ENCODE measurements at places on chromosomes 2 and 18. TPM values are rescaled to one million over a fixed set of nuclear protein-coding genes. Genes with fewer than 3 reads are reported as not detected.

The CBLN2 gene
- total RNA-seq = 0.18 TPM

The CENPA gene
- 52.2 TPM for total RNA-seq

The TRIM43 gene
- not detected for total RNA-seq

The RTTN gene
- 4.9 TPM for total RNA-seq

The IMPA2 gene
- 93.6 TPM for total RNA-seq

The ANKRD30BL gene
- not detected for total RNA-seq

The SERPINB12 gene
- not detected for total RNA-seq

The PLCL1 gene
- not detected for total RNA-seq

The DDX18 gene
- total RNA-seq = 59.4 TPM

The FAP gene
- total RNA-seq = not detected

The FAM168B gene
- total RNA-seq = 73.2 TPM

The MGAT5 gene
- total RNA-seq = 17.8 TPM

The CYS1 gene
- 1.5 TPM for total RNA-seq

The ABCG8 gene
- not detected for total RNA-seq

The SPHKAP gene
- not detected for total RNA-seq

The REEP1 gene
- total RNA-seq = 0.88 TPM

The PID1 gene
- 3.3 TPM for total RNA-seq

The RTP5 gene
- not detected for total RNA-seq

The LDLRAD4 gene
- total RNA-seq = 1.7 TPM

The ITSN2 gene
- total RNA-seq = 21.5 TPM

The DAW1 gene
- total RNA-seq = 3.2 TPM

The KHK gene
- 9.0 TPM for total RNA-seq

The CD207 gene
- total RNA-seq = not detected

The ARHGAP15 gene
- total RNA-seq = not detected

The DUSP2 gene
- total RNA-seq = 0.38 TPM

The LYG2 gene
- 0.18 TPM for total RNA-seq

The SIX2 gene
- total RNA-seq = 2.0 TPM

The CCL20 gene
- total RNA-seq = 7.8 TPM

The CSRNP3 gene
- 0.01 TPM for total RNA-seq

The STPG4 gene
- not detected for total RNA-seq

The CRYGC gene
- not detected for total RNA-seq

The ELOA2 gene
- total RNA-seq = not detected

The LGALSL gene
- 12.3 TPM for total RNA-seq

The ATP5F1A gene
- total RNA-seq = 319 TPM

The SRD5A2 gene
- total RNA-seq = 0.06 TPM

The RAPH1 gene
- 7.1 TPM for total RNA-seq

The WDR75 gene
- 38.3 TPM for total RNA-seq

The HOXD9 gene
- total RNA-seq = 1.3 TPM

The TUBA4B gene
- total RNA-seq = 0.20 TPM

The EMILIN1 gene
- total RNA-seq = 0.48 TPM

The INHBB gene
- total RNA-seq = 23.3 TPM

The DLX1 gene
- total RNA-seq = 2.8 TPM

The FAM237A gene
- not detected for total RNA-seq

The UGT1A6 gene
- 1.1 TPM for total RNA-seq

The FBXO41 gene
- 5.3 TPM for total RNA-seq

The GALR1 gene
- not detected for total RNA-seq

The CAPN14 gene
- total RNA-seq = 0.05 TPM

The PNPT1 gene
- 38.2 TPM for total RNA-seq

The DHRS9 gene
- 4.4 TPM for total RNA-seq

The CYP1B1 gene
- 5.5 TPM for total RNA-seq

The TRIM54 gene
- 0.88 TPM for total RNA-seq

The B3GNT7 gene
- total RNA-seq = 2.3 TPM

The GCKR gene
- not detected for total RNA-seq

The POTEI gene
- not detected for total RNA-seq

The INPP5D gene
- total RNA-seq = 0.66 TPM

The FOXD4L1 gene
- 0.31 TPM for total RNA-seq

The MBD2 gene
- 59.4 TPM for total RNA-seq
